Cardiac septum (tissue), 1 donor: ENCODE measurements at places on chromosomes 5 and 9. TPM values are rescaled to one million over a fixed set of nuclear protein-coding genes. Genes with fewer than 3 reads are reported as not detected.

Gene IFNA8
- total RNA-seq, result not detected

Gene TMEM252
- total RNA-seq, result not detected

Gene MYMK
- not detected for total RNA-seq

Gene BARHL1
- not detected for total RNA-seq

Gene TMEM215
- not detected for total RNA-seq

Gene WDR38
- not detected for total RNA-seq

Gene SHB
- 39.0 TPM for total RNA-seq

Gene LECT2
- total RNA-seq, result not detected

Gene DAB2IP
- 60.3 TPM for total RNA-seq

Gene SPATA31C2
- total RNA-seq, result not detected

Gene C9orf50
- total RNA-seq, result 0.22 TPM

Gene CDH6
- 4.0 TPM for total RNA-seq

Gene SH3RF2
- total RNA-seq, result 231 TPM

Gene NOXA1
- 3.3 TPM for total RNA-seq
